Endothelial cell (in vitro differentiated cells): ENCODE measurements at places on chromosomes 12 and 14.

- no peak for DNase-seq
Measured at GRCh38 chr12:50082644-50083043, 2.5 kb upstream of the SMARCD1 start.

DNA sequence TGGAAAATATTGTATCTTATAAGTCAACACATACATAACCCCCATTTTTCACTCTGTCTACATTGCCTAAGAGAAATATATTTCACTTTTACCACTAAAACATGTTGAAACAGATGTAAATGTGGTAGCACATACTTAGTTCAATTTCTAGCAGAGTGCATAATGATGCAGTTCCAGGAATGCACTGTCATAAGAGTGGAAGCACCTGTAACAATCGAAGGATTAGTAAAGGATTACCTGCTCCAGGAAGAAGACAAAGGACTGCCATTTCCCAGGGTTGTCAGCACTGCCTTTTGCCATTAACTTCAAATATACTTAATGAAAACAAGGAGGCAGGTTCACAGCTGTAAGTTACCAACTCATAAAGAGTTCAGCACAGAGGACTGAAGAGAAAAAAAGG, 24.6 kb downstream of the DAD1 start:
- no peak for DNase-seq

DNA sequence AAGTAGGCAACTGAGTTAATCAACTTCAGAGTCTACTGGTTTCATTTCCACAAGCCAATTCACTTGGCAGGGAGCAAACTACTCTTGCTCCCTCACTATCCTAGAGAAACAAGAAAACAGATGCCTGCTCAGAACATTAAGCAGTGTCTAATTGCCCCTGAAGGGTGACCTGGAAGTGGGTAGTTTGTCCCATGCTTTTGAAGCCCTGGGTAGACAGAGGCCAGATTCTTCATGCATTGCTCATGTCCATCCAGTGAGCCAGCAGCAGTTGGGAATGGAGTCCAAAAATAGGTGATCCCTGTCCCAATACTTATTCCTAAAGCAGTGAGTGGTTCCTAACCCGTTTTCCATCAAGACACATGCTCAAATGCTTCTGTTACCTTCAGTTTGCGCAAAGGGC, 48.8 kb downstream of the BICDL1 start:
- no peak for DNase-seq

DNA sequence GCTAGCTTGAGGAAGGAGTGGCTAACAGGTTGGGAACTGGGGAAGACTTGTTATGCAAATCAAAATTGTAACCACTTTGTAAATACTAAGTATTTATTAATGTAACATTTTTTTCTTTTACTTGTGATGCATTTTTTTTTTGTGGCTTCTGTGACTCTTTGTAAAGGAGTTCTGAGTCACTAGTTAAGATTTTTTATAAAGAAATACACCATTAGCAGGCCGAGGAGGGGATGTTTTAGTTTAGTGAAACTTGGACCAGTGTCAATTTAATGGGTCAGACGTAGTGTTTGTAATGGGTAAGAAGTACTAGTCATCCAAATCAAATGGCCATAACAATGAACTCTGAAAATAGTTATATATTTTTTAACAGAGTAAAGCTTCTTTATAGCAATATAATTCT, 43.1 kb downstream of the AKAP6 start:
- DNase-seq = no peak

- no peak for DNase-seq
Measured at GRCh38 chr12:25785134-25785533, 173.3 kb upstream of the RASSF8 start.
